Posterior vena cava (tissue), 2 donors: ENCODE measurements at places on chromosomes 6 and 20.

- no peak for DNase-seq
These were observed 155.1 kb upstream of the ENPP5 start for GRCh38 chr6:46325561-46326530.

- peak; percentile 95 for DNase-seq
These were observed 59.2 kb downstream of the TRAM2 start for GRCh38 chr6:52517502-52518278.

GRCh38 chr6:31125162-31125561, 4.9 kb upstream of the CDSN start:
- no peak for DNase-seq

DNA sequence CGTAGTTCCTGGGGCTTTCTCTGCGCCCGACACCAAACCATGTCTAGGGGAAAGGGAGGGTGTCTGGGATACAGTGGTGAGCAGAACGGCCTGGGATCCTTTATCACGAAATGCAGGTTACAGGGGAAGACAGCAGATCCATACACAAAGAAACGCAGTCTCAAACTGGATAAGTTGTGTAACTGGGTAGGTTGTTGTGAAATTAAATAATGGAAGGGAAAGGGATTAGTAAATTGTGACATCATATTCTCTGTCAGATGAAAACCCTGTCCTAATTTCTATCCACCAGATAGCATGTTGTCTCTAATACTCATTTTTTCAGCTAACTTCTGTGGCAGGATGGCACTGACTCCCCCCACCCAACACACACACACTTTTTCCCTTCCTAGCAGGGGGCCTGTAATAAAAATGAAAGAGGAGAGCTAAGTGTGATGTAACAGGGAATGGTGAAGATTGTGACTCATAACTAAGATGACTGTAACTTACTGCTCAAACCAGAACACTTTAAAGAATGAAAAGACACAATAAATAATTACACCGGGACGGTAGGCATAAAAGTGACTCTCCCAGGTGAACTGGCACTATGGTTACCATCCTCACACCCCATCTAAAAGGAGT, 769 bp upstream of the TRPC4AP start:
- no peak for DNase-seq

- no peak for DNase-seq
These were observed 26.7 kb downstream of the TRERF1 start for GRCh38 chr6:42424906-42425474.

GRCh38 chr6:148629181-148629580, 117.6 kb upstream of the UST start:
- no peak for DNase-seq

GRCh38 chr6:105005451-105005850, 48.5 kb downstream of the LIN28B start:
- no peak for DNase-seq

DNA sequence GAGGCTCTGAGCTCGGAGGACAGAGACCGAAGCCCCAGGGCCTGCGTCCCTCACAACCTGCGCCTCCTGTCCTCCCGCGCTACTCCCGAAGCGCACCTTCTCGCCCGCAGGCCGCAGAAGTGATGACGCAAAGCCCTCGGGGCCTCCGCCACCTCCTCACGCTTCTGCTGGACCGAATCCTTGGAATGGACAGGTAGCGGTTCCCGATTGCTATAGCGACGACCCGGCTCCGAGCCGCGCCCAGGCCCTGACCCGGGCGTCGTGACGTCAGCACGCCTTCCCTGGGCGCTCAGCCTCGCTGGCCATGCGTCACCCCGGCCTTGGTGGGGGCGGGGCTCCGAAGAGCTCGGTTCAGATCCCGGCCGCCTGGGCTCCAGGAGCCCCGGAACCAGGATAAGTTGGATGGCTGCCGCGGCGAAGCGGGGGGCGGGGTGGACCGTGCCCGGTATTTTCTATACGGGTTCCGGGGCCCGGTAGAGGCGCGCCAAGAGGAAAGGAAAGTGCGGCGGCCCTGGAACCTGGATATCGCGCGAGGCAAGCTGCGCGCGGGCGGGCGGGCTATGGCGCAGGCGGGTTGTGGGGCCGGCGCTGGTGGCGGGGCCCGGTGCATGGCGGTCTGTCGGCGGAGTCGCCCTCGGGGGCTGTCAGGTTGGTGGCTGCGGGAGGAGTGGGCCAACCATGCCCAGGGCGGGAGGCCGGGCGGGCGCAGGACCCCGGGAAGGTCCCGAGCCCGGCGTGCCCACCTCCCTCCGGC, at the start of gene ZNF76:
Gene ZNF76 (plus strand): TSS at position 542 of the 754 bp plus-strand sequence. CDS start 21,417 bp downstream, outside the sequence.
- DNase-seq = peak; percentile 99

DNA sequence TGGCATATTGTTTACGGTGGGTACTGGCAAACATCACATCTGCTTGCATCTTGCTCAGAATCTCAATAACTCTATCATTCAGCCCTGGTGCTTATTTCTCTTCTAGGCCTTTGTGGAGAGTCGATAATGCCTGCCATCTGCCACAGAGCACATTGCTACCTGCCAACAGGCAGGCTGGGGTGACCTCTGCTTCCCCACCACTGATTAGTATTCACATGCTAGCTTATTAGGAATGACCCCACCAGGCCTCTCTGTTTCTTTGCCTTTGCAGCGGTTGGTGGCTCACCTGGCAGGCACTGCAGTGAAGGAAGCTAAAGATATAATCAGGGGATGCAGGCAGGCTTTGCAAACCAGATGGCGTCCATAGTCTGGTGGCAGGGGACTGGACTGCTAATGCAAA, 154.5 kb downstream of the MMS22L start:
- no peak for DNase-seq

- DNase-seq = peak; percentile 40
These were observed 12.3 kb upstream of the CST7 start for GRCh38 chr20:24936526-24937407.

GRCh38 chr6:123604067-123604466, 32.7 kb downstream of the TRDN start:
- DNase-seq = no peak

DNA sequence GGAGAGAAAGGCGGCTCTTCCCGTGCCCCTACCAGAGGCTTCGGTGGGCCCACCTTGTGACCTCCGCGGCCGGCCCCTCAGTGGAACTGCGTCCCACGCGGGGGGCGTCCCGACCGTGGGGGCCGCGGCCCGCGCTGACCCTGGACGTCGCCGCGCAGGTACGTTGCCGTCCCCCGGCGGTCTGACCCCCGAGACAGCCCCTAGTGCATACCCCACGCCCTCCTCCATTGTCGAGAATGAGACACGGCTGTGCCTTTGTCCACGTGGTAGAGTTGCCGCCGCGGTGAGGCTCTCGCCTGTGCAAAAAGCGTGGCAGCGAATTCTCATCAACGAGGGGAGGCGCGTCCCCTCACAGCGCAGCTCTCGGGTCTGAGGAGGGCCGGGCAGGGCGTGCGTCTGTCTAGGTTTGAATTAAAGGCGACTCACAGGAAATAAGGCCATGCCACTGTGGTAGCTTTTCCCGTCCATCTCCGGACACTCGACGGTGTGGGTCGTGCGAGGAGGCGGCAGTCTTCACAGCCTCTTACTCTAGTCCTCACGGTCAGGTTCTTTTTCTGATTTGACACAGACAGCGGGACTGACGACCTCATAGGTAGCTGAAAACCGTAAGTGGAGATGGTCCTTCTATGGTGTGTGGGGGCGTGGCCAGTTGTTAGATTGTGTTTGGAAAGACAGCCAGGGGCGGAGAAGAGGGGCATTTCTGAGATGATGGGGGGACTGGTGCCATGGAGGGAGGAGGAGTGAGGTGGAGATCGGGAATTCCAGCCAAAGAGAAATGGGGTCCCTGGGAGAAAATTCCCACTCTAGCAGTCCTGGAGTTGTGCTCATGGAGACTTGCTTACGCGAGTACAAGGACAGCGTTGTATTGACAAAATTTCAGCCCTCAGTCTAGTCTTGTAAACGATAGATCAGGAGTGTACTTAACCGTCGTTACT, 580 bp downstream of the NXT1 start:
- peak; percentile 88 for DNase-seq

DNA sequence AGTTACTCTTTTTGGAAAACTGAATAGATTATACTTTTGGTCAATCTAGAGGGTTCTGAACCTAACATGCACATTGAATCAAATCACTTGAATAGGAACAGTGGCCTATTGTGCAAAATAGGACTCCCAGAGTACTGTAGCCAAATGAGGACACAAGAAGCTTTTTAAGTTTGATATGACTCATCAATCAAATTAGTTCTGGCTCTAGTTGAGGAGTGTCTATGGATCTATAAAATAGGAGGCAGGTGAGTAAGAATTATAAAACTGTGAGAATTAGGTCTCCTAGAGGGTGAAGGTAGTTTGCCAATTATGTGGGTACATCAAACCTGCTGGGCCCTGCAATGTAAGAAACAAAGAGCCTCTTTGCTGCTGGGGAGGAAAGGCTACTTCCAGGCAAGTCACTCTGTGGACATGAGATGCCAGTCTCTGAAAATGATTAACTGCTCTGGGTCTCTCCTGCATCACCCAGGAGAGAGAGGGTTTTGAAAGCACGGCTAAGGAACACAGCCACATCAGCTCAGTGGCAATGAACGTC, 112.3 kb downstream of the RCAN2 start:
- no peak for DNase-seq
